Left kidney (tissue), 8 donors: ENCODE measurements at places on chromosomes 5 and 9.

- no peak for DNase-seq
Measured at GRCh38 chr5:76305775-76306174, 97.3 kb upstream of the IQGAP2 start.

GRCh38 chr9:7973123-7973522, 173.5 kb upstream of the DMAC1 start:
- DNase-seq, result no peak

- DNase-seq, result no peak
Measured at GRCh38 chr9:70609542-70610286, 195.3 kb upstream of the KLF9 start.

- no peak for DNase-seq
Measured at GRCh38 chr5:157384971-157385709, 74.9 kb upstream of the NIPAL4 start.

- DNase-seq, result peak; percentile 4
Measured at GRCh38 chr5:159415301-159415937, 85.1 kb upstream of the IL12B start.

- DNase-seq, result no peak
Measured at GRCh38 chr5:179829732-179830435, 9.2 kb downstream of the SQSTM1 start.
